Right hindlimb (tissue), 1 donor: ENCODE measurements at places on chromosomes 5 and 9.

- DNase-seq = no peak
These were observed 140.6 kb upstream of the LIFR start for GRCh38 chr5:38697013-38697412.

- DNase-seq = no peak
These were observed 7.2 kb downstream of the PDLIM4 start for GRCh38 chr5:132264546-132265335.

DNA sequence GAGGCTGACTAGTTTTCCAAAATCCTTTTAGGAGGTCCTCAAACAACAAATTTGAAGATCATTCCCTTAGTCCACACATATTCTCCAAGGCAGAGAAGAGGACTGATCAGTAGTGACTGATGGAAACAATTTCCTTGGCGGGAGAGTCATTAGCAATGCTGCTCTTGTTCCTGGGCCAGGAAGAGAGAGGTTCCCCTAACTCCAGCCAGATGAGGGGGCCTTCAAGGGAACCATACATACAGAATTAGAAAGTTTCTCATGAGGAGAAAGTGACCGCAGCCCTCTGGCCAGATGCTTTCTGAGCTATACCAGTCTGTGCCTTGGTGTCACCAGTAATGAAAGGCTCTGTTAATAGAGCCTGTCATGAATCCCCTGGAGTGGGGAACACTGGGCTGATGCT is 539.4 kb downstream of the BNC2 start:
- peak; percentile 62 for DNase-seq

- DNase-seq = no peak
These were observed 3.3 kb upstream of the GRM6 start for GRCh38 chr5:178998441-178998840.

DNA sequence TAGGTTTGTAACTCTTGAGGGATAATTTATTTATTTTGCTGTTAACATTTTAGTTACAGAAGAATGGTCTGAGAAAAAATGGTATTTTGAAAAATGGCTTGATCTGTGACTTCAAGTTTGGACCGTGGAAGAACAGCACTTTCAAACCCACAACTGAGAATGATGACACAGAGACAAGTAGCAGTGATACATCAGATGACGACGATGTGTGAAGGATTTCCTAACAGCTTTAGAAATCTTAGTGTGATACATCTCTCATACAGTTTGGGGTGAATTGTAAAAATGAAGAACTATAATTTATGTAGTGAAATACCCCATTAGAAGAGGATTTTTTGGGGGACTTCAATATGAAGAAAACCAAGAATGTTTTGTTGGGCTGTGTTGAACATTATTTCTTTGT is 88.7 kb downstream of the GPBP1 start:
- no peak for DNase-seq

GRCh38 chr5:92800365-92800764 is 780.7 kb downstream of the NR2F1-AS1 start:
- peak; percentile 43 for DNase-seq

DNA sequence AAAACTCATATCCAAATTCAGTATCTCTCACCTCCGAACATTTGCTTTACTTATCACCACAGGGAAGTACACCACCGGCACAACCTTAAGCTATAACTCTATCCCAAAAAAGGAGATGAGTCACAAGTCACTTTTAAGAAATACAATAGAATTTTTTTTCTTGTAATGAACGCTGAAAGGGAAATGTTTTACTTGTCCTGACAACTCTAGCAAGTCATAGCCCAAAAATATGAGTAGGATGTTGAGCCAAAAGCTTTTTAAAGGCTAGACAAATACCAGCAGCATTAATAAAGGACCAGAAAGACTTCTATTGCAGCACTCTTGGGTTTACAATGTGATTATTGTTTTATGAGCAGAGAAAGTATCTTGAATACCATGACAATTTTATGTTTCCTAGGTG is 147.3 kb upstream of the FST start:
- no peak for DNase-seq

GRCh38 chr9:36005891-36006290 is 30.8 kb upstream of the RECK start:
- no peak for DNase-seq

DNA sequence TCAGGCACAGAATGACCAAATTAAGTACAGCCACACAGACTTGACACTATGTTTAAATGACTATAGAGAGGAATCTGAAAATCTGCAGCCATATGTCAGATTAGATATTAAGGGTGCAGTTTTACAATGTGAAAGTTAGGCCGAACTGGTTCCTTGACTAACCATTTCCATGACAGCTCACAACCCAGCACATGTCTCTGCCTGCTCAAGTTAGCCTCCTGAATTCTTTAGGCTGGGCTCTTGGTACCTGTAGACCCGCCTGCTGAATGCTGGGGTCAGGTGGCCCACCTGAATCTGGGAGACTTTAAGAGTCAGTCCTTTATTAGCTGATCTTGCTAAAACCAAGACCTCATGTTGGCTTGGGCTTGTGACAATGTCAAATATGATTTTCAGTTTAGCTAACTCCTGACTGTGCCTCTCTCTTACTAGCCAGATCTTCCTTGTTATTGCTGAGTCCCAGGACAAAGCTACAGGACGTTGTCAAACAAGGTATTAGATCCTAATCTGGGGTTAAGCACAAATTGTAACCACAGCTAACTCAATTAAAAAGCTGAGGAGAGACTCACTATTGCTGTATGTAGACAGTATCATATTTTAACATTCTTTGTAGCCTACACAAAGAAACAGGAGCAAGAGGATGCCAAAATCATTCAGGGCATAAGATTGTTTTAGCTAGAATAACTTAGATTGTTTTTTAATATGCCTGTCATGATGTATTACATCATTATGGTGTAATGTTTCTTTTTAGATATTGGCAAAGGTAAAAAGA is 490.9 kb downstream of the SEMA5A start:
- DNase-seq = no peak

GRCh38 chr5:31702712-31703111 is 63.8 kb downstream of the PDZD2 start:
- peak; percentile 44 for DNase-seq

DNA sequence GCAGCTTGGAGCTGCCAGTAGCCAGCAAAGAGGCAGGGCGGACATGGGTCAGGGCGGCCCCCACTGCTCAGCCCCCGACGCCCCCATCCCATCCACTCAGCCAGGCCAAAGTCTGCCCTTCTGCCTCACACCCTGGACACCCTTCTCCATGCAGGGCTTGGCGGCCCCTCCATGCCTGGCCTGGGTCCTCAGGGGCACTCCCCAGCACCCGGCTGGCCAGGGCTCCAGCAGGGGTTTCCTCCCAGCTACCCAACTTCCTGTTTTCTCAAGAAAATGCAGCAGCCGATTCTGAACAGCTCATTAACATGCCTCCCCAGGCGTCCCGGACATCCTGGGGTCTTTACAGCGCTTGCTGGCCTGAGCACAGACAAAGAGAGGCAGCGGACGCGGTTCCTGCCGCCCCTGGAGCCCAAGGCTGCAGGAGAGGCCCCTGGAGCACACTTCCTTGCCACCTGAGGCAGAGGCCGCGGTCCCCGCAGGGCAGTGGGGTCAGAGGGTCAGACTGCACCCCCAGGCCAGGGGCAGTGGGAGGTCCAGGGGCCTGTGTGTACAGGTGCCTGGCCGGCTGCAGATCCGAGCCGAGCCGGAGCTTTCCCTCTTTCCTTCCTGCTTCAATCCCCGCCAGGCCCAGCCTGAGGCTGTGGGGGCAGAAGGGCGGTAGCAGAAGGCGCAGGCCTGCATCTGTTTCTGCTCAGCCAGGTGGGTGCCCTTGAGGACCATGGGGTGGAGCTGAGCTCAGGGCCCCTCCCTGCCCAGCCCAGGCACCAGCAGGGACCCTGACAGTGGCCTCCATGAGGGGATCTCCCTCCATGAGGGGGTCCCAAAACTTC is 18.7 kb upstream of the NRARP start:
- peak; percentile 45 for DNase-seq

DNA sequence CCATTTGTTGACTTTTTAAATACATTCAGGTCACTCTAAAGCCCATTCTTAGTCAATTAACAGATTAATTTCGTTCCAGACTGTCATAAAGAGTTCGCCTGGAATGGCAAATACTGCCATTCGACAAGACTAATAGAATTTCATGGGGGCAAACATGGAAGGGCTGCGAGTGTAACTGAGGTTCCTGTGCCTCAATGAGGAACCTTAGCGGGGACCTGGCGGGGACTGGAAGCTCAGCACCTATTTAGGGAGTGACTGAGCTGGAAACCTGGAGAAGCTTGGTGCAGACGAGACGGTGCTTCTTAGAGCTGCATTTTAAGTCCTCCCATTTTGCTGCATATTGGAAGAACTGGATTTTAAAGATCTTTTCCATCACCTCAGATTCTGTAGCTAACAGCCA is 3.4 kb downstream of the VCAN start:
- peak; percentile 37 for DNase-seq

DNA sequence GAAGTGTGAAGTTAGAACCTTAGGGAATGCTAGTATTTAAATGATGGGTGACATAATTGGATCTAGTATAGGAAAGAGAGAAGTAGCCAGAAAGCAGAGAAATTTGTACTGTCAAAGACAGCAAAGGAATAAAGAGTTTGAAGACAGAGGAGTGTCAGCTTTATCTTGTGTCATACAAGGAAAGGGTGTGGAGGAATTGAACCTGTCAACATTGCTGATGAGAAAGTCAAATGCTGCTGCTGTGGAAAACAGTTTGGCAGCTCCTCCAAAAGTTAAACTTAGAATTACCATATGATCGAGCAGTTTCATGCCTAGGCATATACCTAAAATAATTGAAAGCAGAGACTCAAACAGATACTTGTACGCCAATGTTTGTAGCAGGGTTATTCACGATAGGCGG is 63.7 kb downstream of the DENND4C start:
- no peak for DNase-seq

- DNase-seq = no peak
These were observed 790.1 kb downstream of the TLE1 start for GRCh38 chr9:80899208-80899607.

DNA sequence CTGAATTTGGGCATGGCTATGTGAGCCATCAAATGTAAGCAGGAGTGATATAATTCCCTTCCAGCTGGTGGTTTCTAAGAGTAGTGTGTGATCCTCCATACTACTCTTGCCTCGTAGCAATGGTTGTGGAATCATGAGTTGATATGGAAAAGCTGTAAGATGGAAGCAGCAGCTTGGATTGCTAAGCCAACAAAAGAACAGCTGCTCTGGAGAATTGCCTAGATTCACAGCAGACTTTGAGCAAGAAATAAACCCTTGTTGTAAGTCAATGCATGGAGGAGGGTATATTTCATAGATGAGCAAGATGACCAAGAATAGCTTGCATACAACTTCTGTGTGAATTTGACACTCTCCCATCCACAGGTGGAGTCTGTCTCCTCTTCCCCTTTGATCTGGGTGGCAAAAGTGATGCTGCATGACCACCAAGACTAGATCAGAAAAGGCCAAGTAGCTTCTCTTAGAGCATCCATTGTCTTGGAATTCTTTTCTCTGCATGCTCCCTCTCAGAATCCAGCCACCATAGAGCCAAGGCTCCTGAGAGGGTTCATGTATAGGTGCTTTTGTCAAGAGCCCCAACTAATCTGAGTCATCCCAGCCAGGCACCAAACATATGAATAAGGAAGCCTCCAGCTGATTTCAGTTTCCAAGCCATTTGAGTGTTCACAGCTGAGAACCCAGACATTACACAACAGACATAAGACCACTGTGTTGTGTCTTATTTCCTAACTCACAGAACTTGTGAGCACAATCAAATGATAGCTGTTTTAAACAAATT is 79.0 kb downstream of the PRLR start:
- DNase-seq = peak; percentile 33

GRCh38 chr9:117678871-117679270 is 25.3 kb upstream of the TLR4 start:
- DNase-seq = no peak

GRCh38 chr9:110452227-110452801 is 114.7 kb upstream of the TXNDC8 start:
- DNase-seq = no peak

- DNase-seq = no peak
These were observed 311.3 kb upstream of the TRPC7 start for GRCh38 chr5:136676685-136677084.

- no peak for DNase-seq
These were observed 9.3 kb downstream of the ZBTB43 start for GRCh38 chr9:126814091-126814490.

- no peak for DNase-seq
These were observed 188.7 kb downstream of the GADD45G start for GRCh38 chr9:89793551-89793950.
